ENCODE measurements at places on chromosomes 6 and 20. TPM values are rescaled to one million over a fixed set of nuclear protein-coding genes. Genes with fewer than 3 reads are reported as not detected.

DNA sequence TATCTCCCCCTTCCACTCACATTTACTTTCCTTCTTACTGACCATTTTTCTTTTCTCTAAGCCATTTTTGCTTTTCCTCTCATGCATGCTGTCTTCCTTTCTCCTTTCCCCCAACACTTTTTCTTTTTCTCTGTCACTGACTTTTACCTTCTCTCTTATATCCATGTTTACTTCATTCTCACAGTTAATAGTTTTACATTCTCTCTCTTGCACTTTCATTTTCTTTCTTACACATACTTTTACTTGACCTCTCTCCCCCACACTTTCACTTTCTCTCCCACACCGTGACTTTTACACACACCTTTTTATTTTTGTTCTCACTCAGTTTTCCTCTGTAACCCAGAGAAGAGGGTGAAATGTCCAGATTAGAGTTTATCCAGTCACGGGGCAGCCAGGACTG, 636.3 kb downstream of the PTPRT start:
- no peak for DNase-seq

- DNase-seq = no peak
Observed at GRCh38 chr6:150967910-150968309, 102.4 kb downstream of the MTHFD1L start.

GRCh38 chr6:12481850-12482249, 191.7 kb downstream of the EDN1 start:
- no peak for DNase-seq

DNA sequence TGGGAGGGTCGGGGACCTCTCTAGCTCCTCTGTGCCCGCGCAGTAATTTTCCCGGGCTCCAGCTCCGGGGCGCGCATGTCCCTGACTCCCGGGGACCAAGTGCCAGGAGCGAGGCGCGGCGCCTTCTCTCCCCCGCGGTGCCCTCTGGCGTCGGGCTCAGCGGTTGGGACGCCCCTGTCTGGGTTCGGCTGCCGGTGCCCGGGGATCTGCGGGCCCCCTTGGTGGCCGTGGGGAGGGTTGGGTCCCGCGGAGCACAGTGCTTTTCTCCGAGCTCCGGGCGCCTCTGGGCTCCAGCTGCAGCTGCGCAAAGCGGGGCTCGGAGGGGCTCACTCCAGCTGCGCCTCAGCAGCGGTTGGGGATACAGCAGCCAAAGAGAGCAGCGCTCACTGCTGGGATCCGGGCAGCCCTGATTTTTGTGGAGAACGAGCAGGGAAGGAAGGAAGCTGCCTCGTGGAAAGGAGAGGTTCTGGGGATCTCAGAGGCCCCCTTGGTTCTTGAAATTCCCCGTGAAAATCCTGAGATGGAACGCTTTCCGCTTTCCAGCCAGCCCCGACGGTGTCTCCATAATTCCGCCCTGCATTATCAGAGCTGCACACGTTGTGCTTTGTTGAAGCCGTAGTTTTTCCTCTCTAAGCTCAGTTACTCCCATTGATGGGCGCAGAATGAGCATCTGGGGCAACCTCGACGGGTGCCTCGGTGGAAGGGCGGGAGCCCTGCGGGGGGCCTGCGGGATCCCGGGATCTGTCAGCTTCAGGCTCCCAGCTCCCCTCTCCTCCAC, 861 bp downstream of the PPP1R14C start:
- DNase-seq = no peak

DNA sequence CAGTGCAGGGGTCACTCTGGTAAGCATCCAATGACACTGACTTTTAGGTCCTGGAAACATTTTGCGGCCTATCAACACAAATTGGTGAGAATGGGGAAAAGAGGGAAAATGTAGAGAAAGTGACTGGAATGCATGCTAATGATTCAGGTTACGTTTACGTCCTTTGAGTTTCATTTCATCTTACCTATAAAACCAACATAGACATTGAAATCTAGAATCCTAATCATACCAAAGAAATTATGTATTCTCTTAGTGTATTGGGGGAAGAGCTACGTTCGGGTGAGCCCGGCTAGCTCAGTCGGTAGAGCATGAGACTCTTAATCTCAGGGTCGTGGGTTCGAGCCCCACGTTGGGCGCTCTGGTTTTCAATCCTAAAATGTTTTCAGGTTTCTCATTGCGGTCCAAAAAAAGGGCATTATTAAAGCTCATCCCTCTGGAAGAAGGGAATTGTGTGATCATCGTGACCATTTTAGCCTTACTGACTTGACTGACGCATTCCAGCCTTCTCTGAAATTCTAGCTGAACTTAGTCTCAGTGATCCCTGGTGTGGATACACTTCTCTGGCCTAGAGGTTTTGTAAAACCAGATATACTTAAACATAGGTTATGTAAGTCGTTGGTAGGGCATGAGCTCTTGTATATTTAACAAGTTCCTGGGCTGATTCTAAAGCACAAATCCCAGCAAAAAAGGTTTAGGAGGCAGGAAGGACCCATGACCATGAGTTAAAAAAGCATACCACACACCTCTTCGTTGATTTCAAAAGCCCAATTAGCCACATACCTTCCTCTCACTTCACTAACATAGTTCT, 18.3 kb downstream of the HMGN4 start:
- no peak for DNase-seq

GRCh38 chr20:654417-654750, 1.4 kb upstream of the SRXN1 start:
- DNase-seq = no peak

DNA sequence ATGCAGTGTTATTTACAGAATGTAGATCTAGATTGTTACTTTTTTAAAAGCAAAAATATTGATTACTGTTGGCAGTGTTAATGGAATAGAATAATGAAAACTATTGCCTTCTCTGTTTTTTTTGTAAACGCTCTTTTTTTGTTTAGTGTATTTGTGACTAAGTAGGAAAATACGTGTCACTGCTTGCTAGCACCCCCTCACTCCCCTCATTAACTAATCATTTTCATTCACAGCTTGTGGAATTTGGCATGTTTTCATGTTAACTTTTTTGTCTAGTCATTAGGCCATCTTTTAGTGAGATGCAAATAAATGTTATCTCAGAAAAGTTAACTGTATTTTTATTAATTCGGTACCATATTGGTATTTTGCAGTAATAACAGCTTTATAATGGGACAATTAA, 29.8 kb downstream of the ADGRG6 start:
- no peak for DNase-seq

GRCh38 chr6:129369737-129370136, 340.2 kb downstream of the ARHGAP18 start:
- no peak for DNase-seq

GRCh38 chr6:49637350-49637731, 702 bp upstream of the RHAG start:
- no peak for DNase-seq

GRCh38 chr6:13462458-13463327, 24.7 kb downstream of the GFOD1 start:
- DNase-seq = no peak

DNA sequence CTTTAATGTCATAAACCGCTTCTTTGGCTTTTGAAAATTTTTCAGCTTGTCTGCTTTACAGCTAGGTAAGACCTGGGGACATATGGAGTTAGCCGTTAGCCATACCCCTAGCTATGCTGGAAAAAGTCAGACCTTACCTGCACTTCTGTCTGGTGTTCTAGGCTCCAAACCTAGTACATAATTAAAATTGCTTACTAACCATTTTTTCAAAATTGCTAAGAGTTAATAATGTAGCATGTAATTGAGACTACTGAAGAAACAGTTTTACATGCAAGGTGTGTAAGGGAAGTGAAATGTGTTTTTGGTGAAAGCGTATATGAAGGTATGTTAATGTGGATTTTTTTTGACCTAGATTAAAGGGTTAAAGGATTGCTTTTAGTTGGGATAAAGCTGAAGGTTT, 336.9 kb downstream of the RNF144B start:
- no peak for DNase-seq

- no peak for DNase-seq
Observed at GRCh38 chr20:11168026-11168425, 494.2 kb upstream of the JAG1 start.

- no peak for DNase-seq
Observed at GRCh38 chr6:167122041-167122826, 662 bp upstream of the CCR6 start.

- DNase-seq = no peak
Observed at GRCh38 chr20:59903621-59904020, 29.8 kb downstream of the SYCP2 start.

- DNase-seq = no peak
Observed at GRCh38 chr20:9428292-9428607, 86.1 kb upstream of the LAMP5 start.

GRCh38 chr6:22141241-22141745, 155.5 kb downstream of the PRL start:
- DNase-seq = peak; percentile 60

DNA sequence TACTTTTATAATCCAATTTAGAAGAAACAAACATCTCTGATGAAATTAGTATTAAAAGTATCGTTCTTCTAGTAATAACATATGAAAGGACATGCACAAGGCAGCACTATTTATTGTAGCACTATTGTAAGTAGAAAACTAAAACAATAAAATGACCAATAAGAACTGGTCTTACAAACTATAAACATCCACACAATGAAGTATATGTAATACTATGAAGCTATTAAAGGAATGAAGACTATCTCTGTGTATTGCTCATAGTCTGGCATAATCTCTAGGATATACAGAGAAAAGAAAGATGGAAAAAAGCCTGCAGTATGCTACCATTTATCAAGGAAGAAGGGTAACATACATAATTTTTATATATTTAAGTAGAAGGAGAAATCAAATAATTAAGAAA, 16.7 kb downstream of the LCA5 start:
- DNase-seq = no peak

GRCh38 chr20:14826543-14827313, 489.3 kb upstream of the FLRT3 start:
- DNase-seq = no peak

DNA sequence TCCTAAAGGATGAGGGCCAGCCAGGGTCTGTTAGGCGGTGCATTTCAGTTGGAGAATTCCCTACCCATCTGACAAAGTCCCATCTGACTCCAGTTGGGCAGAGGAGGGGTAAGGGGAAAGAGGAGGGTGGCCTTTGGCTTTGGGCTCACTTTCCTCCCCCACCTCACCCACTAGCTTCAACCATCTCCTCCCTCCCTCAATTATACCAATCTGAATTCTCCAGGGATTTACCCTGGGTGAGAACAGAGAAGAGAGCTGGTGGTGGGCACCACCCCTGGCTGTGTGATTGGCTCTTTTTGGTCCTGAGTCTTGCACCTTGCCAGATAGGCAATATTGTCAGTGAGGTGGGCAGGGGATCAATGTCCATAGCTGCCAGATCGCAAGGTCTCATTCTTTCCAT, 3.2 kb downstream of the HMGA1 start:
- no peak for DNase-seq

GRCh38 chr20:52953020-52953419, 19.1 kb upstream of the TSHZ2 start:
- DNase-seq = no peak

DNA sequence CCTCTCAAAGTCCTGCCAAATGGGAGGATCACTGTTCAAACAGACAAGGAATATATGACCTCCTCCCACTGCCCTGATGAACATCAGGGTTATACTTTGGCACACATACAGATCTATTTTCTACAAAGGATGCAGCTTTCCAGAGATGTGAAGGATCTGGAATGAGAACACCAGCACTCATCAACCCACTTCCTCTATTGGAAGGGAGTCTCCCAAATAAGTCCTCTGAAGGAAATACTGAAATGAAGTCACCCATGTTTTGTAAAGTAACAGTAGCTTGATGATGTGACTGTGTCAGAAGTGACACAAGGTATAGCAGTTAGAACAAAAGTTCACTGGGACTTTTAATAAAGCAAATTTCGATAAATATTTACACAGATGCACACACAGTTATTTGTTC, 104.9 kb downstream of the OGFRL1 start:
- DNase-seq = no peak

Gene RIMS4
- 0.14 TPM for total RNA-seq

DNA sequence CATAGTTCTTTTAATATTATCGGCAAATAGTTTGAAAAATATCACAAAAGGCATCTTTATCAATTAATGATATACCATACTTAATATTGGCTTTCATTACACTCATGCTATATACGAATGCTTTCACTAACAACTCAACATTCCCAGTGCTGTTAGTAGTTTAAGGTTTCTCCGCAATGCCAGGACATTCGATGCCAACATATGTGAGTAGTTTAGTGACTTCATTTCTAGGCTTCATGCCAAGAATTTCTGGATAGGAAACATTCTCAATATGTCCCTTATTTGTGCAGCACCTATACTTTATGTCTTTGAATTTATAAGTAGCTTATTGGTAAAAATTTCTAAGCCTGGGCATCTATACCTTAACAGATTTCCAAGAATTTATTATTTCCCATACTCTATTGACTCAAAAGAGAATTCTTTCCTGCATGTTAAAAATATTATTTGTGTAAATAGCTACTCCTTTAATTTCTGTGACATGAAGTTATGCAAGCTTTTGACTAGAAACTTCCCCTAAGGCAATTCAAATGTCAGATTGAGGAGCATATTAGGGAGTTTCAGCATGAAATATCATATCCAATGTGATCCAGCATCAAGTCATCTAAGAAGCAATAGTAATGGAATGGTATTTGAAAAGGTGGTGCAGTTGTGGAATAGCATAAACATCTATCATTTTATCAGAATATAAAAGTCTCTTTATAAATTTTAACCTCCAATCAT, 236.0 kb upstream of the STXBP5 start:
- no peak for DNase-seq

DNA sequence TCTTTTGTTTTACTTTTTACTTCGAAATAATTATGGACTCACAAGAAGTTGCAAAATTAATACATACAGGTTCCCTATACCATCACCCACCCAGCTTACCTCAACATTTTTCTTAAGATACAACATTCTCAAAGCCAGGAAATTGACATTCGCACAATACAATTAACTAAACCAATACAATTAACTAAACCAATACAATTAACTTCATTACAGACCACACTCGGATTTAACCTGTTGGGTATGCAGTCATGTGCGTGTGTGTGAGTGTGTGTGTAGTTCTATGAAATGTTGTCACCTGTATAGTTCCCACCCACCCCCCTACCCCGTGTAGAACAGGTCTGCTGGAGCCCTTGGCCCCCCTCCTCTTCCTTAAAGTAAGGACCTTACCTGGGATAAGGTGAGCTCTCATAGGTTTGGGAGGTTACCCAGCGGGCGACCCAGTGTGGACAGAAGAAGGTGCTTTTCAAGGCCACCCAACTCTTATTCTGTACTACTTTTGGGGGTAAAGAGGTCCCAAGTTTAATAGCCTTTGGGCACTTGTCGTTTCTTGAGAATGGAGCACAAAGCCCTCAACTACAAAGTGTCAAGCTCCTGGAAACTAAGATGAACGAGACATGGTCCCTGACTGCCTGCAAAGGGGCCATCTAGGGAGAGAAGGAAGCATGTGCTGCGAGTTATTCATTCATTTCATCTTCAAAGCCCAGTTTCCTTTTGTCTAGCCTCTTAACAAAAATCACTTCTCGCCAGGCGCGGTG, 544 bp upstream of the STK38 start:
- DNase-seq = peak; percentile 13

Gene BMP2
- total RNA-seq = 0.47 TPM
